Stimulated activated CD4-positive, alpha-beta T cell treated with anti-CD3 and anti-CD28 coated beads, Interleukin-4, amount 100 ng/mL, for 48 hours (primary cell): ENCODE measurements at places on chromosomes 7 and 10.

DNA sequence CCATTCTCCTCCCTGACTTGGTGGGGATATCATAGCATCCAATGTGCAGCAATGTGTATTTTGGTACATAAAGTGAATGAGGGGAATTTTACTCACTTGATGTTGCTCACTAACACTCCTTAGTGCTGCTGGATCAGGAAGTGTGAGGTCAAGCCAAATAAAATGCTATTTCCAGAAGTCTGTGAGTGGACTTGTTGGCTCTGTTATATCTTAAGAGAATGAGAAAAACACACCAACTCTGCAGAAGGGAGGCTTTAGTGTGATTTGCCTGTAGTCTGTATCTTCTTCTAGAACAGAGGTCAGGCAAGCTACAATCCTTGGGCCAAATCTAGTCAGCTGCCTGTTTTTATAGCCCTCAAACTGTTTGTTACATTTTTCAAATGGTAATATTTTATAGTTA lies 154.3 kb downstream of the POLR1F start:
- no peak for DNase-seq

DNA sequence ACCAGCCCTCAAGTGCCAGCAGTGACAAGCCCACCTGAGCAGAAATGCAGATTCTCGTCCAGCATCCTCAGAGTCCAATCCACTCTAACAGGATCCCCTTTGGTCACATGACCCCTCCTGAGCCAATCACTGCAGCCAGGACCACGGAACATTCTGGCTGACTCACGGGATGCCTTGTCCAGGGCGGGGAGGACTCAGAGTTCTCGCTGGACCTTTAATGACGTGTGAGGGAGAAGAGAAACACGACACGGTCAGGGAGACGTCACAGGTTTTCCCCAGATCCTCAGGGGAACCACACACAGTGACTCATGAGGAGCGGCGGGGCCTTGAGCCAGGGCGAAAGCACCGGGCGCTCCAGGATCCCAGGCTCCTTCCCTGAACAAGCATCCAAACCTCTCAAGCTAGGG lies 155.7 kb downstream of the PTPRN2 start:
- DNase-seq, result no peak

DNA sequence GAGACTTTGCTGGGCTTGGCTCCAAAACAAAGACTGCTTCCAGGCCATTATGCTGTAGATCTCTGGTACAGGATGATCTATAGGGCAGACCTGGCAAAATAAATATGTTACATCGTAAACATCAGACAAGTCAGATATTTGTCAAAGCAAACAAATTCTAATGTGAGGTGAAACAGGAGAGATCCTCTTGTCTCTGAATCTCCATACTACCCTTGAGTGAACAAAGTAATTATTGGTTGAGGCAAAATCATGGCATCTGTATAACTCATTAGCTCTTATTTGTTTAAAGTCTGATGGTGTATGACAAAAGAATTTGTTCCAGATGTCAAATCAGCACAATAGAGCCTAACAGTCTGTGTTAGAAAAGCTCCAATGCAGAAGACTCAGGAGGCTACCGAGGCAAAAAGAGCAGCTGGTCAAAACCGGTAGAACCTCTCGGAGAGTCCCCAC lies 1291.5 kb downstream of the TYW1 start:
- no peak for DNase-seq

DNA sequence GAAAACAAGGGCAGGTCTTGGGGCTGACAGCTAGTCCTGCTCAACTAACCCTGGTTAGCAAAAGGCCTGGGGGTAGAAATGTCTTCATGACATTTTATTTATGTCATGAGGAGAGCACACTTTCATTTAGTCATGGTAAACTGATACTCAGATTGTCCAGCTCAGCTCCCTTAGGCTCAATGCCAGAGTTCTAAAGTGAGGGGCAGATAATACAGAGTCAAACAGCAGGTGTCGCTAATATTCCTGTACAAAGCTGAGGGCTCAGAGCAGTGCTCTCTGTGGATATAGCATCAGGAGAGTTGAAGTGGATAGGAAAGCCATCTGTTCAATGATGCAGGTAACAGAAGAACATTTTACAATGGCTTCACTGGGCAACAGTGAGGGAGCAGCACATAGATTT lies 26.8 kb upstream of the CALCR start:
- DNase-seq, result no peak

GRCh38 chr7:69862413-69863064 lies 264.3 kb downstream of the AUTS2 start:
- no peak for DNase-seq
